ENCODE measurements at places on chromosomes 12 and 14.

DNA sequence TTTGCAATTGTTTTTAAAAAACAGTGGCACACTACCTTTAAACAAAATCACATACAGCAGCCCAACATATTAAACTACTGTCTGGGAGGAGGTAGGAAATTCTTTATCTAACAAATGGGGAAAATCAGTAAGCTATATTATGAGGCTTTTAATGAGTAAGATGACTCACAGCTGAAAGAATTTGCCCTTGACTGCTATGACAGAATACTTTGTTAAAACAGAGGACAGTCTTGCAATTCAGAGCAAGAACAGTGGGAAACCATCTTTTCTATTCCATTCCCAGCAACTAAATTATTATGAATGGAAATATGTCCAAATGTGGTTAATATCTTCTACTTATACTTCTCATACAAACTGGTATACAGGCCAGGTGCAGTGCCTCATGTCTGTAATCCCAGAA, 49.2 kb upstream of the SGPP1 start:
- DNase-seq, result no peak

- no peak for DNase-seq
These were observed 1.5 kb upstream of the PPP1CC start for GRCh38 chr12:110744151-110744571.

DNA sequence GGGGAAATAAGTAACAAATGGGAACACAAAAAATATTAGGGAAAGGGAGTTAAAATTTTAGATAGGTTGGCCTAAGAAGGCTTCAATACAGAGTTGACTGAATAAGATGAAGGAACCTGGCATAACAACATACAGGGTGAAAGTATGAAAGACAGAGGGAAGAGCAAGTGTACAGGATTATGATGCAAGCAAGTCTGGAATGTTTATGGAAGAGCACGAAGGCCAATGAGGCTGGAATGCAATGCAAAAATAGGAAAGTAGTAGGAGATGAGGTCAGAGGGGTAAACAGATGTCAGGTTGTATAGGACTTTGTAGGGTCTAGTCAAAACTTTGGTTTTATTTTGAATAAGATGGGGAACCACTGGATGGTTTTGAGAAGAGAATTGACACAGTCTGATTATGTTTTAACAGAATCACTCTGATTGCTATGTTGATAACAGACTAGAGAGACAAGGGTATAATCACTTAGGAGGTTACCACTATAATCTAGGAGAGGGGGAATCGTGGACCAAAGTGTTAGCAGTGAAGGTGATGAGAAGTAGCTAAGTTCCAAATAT, 96.8 kb downstream of the OSBPL8 start:
- no peak for DNase-seq

DNA sequence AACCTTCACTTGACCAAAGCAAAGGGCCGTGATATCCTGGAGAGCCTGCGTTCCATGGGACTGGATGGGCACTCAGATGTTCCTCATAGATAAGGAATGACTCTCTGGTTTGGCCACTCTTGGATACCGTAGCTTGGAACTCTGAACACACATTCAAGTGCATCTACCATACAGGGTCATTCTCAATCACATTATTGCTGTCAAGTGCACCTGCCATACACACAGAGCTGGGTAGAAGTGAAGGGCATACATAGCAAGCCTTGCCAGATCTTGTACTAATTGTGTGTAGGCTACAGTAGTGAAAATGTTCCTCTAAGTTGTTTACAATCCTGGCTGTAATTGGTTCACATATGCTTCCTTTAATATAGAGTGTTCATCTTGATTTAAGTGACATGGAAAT, 58.3 kb downstream of the PELI2 start:
- DNase-seq, result no peak

GRCh38 chr12:123346946-123347345, 17.7 kb downstream of the SBNO1 start:
- DNase-seq, result no peak

GRCh38 chr14:68789821-68790643, 2.8 kb downstream of the ZFP36L1 start:
- DNase-seq, result no peak

- DNase-seq, result no peak
These were observed 31.3 kb downstream of the ACTN1 start for GRCh38 chr14:68947802-68948201.

- no peak for DNase-seq
These were observed 225.6 kb downstream of the PPM1H start for GRCh38 chr12:62709311-62709710.

DNA sequence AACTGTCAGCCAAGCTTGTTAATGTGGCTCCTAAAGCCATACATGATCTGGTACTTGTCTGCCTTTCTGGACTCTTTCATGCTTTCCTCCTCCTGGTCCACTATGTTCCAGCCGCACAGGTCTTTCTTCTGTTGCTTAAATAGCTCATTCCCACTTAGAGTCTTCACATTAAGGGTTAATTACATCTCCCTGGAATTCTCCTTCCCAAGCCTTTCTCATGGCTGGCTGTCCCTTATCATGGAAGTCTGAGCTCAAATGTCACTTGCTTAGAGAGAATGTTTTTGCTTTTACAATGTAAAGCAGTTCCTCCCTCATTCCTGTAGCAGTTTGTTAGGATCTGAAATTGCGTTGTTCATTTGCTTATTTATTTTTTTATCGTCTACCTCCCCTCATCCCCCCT, 199.6 kb downstream of the TRHDE start:
- no peak for DNase-seq

Data from activated CD8-positive, alpha-beta memory T cell treated with anti-CD3 and anti-CD28 coated beads for 1 hour (primary cell).